Hippocampal formation (tissue), 2 donors: ENCODE measurements at places on chromosomes 6 and 20.
A peak's percentile ranks its signal among the peaks of the same experiment; 100 is the strongest.

DNA sequence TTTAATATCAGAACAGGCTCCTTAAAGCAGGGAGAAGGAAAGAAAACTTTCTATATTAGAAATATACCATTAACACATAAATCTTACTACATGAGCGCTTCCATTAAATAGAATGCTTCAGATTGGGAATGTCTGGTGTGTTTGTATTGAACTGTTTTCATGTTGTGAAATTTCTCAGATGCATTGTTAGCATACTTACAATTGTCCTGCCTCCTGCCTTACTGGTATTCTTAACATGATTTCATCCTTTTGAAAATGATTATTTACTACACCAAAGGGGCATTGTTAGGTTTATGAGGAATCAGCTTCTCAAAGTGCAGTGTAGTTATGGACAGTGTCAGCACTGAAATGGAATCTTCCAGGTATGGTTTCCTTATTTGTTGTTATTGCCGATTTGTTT lies 145.6 kb downstream of the MTFR2 start:
- DNase-seq, result no peak

DNA sequence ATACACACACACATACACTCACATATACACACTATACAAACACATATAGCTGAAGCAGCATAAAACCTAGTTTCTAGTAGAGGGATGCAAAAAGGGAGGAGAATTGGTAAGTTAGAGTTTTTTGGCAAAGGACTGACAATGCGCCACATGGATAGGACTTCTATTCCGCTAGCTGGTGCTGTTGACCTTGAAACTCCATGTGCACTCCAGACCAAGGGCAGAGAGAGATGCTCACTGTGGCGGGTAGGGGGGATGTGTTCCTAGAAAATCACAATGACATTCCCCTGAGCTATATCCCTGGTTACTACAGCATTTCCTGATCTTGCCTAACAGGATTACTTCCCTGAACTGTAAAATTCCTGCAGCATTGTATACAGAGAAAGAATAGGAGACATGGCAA lies 19.2 kb downstream of the MICA start:
- DNase-seq, result no peak

DNA sequence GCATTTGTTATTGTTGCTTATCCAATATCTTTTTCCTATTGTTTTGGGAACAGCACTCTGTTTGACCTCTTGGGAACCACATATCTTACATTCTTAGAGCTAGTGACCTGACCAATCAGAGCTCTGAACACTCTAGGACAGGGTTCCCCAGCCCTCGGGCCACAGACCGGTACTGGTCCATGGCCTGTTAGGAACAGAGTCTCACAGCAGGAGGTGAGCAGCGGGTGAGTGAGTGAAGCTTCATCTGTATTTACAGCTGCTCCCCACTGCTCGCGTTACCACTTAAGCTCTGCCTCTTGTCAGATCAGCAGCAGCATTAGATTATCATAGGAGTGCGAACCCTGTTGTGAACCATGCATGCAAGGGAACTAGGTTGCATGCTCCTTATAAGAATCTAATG lies 226.0 kb upstream of the TSHZ2 start:
- no peak for DNase-seq

- DNase-seq, result no peak
Observed at GRCh38 chr20:40207655-40208054, 481.4 kb downstream of the MAFB start.

DNA sequence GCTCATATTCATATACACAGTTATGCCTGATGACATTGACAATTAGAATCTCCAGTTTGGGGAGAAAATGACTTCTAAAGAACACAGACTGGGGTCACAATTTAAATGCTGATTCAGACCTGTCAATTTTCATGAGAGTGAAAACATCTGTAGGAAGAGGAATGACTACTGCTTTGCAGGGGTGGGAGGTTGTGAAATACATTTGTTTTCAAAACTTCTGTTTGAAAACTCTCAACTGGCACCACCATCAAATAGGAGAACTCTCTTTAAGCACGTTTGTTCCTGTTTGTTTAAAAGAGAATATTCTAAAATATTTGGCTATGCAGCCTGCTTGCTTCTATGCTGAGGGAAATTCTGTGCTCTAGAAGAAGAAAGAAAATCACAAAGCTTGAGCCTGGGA lies 50.8 kb upstream of the ADGRF5 start:
- DNase-seq, result no peak

DNA sequence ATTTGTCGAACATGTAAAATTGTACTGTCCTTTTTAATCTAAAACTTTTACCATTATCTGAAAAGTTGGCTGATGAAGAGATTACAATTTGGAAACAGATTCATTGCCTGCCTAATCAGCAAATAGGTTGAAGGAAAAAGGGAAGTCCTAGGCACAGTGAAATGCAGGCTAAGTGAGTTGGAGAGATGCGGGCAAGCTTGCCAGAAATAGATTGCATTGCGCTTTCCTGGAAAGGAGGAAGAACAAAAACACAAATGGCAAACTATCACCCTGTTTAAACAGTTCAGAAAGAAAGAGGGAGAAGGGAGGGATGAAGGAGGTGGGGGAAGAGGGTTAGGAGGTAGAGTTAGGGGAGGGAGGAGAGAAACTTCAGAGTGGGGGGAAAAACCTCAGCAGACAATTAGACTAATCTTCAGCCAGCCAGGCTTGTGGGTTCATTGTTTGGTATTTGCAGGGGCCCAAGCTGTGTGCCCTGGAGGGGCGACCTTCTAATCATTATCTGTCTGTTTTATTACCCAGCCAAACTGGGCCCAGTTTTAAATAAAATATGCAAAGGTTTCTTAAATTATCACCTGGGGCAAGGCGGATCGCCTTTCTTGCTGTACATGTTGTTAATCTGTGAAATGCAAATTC lies 465.2 kb downstream of the TFAP2B start:
- DNase-seq, result no peak

- DNase-seq, result no peak
Observed at GRCh38 chr20:50450881-50451752, 59.1 kb upstream of the PTPN1 start.

DNA sequence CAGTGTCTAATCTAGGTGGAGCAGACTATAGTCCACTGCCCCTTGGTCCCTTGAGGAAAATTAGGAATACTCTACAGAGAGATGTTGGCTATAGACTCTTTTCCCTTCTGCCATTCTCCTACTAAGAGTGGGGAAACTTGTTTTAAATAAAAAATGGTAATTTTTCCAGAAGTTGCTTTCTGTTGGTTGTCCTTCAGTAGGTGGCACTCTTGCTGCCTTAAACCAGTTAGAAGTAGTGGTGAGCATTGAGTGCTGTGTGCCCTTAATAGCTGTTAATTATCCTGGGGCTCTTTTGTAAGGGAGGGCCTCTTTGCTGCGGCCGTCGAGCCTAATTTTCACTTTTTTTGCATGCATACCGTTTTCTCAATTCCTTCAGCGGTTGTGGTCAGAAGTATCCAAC lies 2.8 kb downstream of the CMTR1 start:
- no peak for DNase-seq

DNA sequence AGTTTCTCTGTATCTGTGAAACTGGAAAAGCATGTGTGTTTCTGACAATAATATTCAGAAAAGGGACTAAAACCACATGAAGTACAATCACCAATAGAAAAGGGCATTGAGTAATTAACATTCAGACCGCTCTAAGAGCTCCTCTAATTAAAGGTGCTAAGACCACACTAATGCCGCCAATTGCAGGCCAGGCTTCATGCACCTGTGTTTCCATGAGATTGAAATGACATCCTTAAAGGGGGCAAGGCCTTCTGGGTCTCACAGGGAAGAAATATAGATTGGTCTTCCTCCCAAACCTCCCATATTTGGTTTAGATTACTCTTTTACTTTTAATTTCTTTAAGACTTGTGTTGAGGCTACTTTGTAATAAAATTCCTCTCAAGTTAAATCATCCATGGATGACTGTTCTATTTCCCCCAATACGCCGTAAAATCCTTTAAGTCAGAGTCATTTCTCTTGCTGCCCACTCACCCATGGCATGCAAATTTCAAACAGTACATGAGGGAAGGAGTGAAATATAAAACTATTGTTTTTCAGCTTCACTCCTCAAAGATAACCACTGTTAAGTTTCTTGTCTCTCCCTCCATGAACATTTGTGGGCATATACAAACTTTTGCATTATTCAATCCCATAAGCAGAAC lies 110.6 kb downstream of the UBE3D start:
- DNase-seq, result no peak

DNA sequence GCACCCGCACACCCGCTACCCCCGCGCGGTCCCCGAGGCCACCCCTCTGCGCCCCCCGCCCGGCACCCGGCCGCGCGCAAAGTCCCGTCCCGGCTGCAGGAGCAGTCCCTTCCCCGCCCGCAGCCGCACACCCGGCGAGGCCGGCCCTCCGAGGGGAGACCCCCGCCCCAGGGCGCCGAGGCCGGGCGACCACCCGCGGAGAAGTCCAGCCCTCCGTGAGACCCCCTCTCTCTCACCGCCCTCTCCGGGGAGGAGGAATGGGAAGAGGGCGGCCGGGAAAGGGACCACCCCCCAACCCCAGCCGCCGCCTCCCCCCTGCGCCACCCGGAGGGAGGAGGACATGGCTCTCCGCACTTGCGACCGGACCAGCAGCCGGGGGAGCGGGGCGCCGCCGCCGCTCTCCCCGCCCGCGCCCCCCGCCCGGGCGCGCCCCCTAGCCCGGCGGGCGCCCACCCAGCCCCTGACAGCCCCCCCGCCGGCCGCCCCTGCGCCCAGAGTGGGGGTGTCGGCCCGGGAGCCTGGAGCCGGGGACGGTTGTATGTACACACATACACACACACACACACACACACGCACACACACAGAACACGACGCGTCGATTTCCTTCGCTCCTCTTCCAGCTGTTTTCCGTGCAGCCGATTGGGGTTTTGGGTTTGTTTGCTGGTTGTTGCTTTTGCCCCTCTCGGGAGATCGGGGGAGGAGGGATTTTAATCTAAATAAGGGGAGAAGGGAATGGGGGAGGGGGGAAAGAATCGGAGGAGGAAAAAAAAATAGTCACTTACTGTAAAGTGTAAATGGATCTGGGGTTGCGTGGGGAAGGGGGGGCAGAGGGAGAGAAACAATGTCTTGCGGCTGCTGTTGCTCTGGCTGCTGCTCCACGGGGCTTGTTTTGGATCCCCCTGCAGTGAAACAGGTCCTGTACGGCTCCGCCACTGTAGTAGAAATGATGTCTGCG lies at the start of gene ATXN1:
Gene ATXN1 (minus strand): TSS at position 945 of the 955 bp plus-strand sequence.
- DNase-seq, result peak; percentile 50

DNA sequence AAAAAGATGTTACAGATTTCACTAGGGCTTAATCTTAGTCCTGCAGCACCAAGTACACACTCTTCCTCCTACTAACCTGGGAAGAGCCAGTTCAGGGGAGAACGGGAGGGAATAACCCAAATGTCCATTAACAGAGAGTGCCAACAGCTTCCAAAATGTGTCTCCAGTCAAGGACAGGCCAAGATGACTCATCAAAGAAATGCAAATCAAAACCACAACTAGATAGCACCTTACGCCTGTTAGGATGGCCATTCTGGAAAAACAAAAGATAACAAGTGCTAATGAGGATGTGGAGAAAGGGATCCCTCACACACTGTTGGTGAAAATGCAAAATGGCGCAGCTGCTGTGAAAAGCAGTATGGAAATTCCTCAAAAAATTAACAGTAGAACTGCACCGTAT lies 3.8 kb upstream of the MAS1L start:
- no peak for DNase-seq

- no peak for DNase-seq
Observed at GRCh38 chr6:128437685-128438084, 82.7 kb downstream of the PTPRK start.

GRCh38 chr20:12966468-12967085 lies 42.2 kb upstream of the SPTLC3 start:
- peak; percentile 65 for DNase-seq

GRCh38 chr20:25224941-25225340 lies 22.9 kb upstream of the PYGB start:
- no peak for DNase-seq

DNA sequence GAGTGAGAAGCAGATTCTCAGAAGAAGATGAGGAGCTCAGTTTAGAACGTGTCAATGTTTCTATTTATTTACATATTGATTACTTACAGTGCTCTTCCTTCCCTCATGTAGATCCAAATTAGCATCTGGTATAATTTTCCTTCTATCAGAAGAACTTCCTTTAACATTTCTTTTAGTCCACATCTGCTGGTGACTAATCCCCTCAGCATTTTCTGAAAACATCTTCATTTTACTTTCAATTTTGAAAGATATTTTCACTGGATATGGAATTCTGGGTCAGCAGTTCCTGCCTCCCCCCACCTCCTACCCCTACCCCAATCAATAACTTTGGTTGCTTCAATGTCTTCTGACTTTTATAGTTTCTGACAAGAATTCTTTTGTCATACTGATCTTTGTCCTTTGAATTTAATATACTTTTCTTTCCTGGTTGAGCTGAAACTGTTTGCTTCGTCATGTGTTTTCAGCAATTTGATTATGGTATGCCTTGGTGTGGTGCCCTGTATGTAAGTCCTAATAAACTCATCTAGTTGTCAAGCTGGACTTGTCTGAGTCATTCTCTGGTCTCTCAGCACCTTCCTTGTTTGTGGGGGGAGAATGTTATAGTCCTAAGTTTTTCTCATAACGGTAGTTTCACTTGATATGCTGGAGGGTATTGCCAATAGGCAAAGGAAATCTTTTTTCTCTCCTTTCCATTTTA lies 57.0 kb downstream of the SMPDL3A start:
- no peak for DNase-seq

GRCh38 chr6:30725713-30726505 lies 5.8 kb downstream of the TUBB start:
- no peak for DNase-seq

GRCh38 chr20:44911264-44911921 lies 1.5 kb downstream of the PABPC1L start:
- no peak for DNase-seq

- no peak for DNase-seq
Observed at GRCh38 chr20:6765469-6766058, 1.9 kb upstream of the BMP2 start.

GRCh38 chr6:37893257-37893656 lies 73.7 kb downstream of the ZFAND3 start:
- no peak for DNase-seq

DNA sequence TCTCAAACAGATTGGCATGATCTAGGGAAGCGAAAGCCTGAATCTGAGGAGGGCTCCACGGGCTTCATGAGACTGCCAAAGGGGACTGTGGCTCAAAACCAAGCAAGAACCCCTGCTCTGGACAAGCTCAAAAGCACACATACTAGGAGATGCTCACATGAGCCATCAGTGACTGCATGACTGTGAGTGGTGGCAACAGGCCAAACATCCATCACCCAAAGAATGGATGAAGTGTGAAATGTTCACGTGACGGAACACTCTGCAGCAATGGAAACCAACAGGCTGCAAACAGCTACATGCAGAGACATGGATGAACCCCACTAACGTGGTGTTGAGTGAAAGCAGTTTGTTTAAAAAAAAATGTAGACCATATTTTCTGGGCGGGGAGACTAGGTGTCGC lies 136.3 kb downstream of the PREX1 start:
- DNase-seq, result no peak

- no peak for DNase-seq
Observed at GRCh38 chr20:17759449-17759848, 59.7 kb downstream of the BANF2 start.

- no peak for DNase-seq
Observed at GRCh38 chr6:137921823-137922222, 54.8 kb downstream of the TNFAIP3 start.

GRCh38 chr20:22005535-22005934 lies 300.1 kb downstream of the PAX1 start:
- DNase-seq, result no peak
